ENCODE measurements at places on chromosomes 16 and 17.

- DNase-seq: no peak
Observed at GRCh38 chr17:57135789-57136291, 50.8 kb downstream of the AKAP1 start.

DNA sequence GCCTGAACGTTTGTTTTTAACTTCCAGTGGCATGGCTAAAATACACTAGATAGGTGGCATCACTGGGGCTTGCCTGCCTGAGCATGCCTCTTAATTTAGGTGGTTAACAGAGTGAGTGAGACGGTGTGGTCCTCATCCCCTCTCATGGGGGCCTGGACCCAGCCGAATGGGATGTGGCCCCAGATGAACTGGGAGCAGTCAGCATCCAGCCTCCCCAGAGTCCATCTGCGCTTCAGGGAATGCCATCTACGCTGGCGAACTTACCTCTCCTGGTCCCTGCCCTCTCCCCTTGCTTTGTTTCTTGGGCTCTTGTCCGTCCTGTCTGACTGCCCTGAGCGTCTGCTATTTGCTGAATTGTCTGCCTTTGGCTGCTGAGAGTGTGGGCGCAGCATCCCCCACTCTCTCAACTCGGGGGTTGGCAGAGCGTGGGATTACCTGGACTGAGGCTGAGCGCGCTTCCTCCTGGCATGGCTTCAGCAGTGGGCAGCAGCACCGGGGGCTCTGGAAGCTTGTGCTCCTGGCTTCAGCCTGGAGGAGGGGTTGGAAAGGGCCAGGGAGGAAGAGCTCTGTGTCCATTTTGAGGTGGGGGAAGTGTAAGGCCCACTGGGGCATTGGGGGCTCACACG lies 2.1 kb downstream of the RAB40C start:
- no peak for DNase-seq

DNA sequence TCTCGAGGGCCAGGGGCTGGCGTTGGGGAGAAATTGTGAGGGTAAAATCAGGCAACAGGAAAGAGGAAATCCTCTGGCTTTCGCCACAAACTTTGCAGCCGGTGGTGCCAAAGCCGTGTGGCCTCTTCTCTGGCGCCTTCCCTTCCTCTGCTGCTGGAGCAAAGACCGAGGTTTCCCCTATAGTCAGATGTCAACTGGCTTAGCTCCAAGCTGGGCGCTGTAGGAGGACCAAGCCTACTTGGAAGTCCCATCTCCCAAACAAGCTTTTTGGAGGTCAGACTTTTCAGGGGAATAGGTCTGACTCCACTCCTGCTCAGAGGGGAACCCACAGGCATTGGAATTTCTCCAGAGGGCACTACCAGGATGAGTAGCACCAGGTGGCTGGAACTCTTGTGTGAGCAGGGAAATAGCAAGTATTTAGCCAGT lies 5.0 kb downstream of the IGFBP4 start:
- peak; percentile 75 for DNase-seq

DNA sequence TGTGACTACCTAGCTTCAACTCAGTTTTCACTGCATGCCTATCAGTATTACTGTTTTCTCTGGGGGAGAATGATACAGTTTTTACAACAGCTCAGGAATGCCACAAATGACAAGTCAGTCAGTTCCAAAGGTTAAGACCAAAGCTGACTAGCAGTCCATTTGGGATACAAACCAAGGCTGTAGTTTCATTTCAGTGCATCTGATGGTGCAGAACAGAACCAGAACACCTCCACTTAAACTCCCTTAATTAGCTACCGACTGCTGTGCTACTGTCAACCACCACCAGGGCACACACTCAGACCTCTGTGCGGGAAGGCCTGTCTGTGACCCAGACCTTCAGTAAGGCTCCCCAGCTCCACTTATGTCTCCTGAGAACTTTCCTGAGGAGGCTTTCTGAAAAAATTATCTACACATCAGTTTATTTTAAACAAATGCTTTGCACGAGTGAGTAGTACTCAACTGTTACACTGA lies 20.4 kb downstream of the NFE2L1 start:
- peak; percentile 43 for DNase-seq

DNA sequence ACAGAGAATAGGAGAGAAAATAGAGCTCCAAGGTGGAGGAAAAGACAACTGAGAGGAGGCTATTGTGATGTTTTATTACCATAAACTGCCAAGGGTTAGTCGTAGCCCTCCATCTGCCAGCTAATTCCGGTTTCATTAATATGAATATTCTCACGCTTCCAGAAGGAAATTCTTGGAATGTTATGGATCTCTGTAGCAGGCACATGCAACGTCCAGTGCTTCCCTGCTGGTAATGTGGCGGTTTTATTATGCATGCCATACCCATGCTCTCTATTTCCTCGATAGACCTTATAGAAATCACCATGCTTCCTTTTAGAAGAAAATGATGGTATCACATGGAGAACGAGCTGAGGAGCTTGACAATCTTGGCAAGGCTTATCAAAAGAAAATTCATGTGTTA lies 463.6 kb downstream of the MAF start:
- no peak for DNase-seq

DNA sequence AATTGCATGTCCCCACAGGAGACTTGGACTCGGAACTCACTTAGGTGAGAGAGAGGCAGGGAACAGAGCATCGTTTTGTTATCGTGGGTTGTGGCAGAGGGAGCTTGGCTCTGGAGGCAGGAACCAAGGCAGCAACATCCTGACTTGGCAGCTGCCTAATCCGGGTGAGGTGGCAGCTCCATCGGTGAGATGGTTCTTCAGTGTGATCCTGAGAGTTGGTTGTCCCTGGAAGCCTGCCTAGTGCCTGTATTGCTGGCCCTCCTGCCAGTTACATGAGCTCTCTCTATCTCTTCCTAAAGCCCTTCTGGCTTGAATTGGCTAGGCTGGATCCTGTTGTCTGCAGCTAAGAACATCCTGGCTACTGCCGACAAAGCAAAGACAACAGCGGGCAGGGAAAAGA lies 19.9 kb upstream of the SEC14L1 start:
- DNase-seq: no peak

DNA sequence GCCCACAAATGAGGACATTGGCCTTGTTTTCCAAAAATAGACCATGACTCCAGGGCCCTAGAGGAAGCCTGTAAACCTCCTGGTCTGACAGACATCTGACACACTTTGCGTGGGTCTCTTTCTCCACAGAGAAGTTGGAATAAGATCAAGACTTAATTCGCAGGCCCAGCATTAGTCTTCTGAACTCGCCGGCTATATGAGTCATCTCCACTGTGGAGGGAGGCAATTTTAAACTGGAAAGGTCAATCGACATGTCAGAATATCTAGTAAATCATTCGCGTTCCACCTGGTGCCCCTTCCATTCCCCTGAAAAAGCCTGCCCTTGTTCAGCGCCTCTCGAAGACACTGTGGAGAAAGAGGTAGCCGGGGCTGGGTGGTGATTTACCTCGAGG lies 140.1 kb downstream of the CLEC16A start:
- DNase-seq: peak; percentile 30

- no peak for DNase-seq
Observed at GRCh38 chr16:4263504-4264436, 9.1 kb downstream of the TFAP4 start.

GRCh38 chr17:43810823-43811222 lies 22.1 kb downstream of the MPP3 start:
- DNase-seq: no peak

- no peak for DNase-seq
Observed at GRCh38 chr16:8619671-8620370, 1.7 kb upstream of the METTL22 start.

DNA sequence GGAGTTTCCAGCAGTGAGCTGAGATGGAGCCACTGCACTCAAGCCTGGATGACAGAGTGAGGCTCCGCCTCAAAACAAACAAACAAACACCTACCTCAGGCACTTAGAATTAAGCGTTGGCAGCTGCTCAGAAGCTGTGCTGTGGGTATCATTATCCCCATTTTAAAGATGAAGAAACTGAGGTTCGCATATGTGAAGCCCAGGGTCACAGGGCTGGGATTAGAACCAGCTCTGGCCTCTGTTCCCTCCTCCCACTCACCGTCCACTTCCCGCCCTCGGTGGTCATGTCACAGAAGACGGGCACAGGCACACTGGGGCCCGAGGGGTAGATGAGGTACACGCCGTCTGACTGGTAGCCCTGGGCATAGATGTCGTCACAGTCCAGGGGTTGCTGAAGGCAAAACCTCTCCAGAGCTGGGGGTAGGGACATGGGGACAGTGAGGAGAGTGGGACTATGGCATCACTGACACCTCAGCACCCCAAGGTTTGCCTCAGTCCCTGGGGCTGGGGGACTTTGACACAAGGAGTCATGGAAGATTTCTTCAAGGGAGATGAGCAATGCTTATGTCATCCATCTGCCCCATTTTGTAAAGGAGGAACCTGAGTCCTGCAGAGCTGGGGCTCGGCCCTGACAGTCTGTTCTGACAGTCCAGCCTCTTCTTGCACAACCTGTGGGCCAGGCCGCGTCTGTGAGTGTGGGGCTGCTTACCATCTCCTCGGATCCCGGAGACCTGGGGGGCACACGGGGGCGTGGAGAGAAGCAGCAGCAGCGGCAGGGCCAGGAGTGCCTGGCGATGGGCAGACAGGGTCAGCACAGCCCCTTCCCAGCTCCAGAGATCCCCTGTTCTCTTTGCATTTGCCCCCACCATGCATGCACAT lies 700 bp downstream of the MFAP4 start:
- no peak for DNase-seq

- no peak for DNase-seq
Observed at GRCh38 chr17:7074931-7075330, 5.1 kb downstream of the CLEC10A start.

GRCh38 chr17:63694950-63695773 lies 4.8 kb downstream of the LIMD2 start:
- DNase-seq: no peak

DNA sequence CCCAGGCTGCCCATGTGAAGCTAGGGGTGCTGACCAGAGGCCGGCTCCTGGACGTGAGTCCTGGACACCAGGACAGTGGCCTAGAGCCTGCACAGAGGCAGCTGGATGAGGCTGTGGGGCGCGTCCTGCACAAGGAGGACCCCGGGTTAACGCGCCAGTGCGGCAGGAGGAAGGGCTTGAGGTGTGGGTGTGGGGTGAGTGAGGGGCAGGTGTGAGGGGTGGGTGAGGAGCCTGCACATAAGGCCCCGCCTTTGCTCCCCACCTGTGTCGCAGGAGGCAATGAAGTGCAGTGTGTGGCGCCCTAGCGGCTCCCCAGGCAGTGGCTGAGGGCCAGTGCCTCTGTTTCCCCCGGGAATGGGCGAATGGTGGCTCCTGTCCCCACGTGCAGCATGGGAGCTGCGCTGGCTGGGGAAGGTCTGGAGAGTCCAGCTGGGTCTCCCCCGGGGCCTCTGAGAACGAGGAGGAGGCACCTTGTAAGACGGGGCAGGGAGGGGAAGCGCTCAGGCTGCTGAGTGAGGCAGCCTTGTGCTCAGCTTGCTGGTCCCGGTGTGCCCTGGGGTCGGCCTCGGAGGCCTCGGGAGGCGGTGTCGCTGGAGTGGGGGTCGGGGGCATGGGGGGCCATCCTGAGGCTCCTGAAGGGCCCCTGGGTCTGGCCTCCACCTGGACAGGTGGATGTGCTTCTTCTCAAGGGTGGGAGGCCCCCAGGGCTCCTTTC lies 3.2 kb downstream of the CD7 start:
- no peak for DNase-seq

DNA sequence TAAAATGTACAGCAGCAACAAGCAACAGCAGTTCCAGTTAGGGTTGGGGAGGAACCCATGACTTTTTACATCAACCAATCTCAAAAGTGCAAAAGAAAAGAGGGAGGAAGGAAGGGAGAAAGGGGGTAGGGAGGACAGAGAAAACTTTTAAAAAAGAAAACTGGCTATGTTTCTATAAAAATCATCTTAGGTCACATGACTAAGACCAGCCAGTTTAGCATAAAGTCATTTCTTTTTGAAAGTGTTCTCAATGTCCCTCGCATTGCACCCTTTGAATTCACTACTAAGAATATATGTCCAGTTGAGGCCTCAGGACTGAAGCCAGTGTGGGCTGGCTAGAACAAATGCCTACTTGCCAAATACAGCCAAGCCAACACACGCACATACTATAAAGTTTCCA lies 28.9 kb downstream of the DCUN1D3 start:
- DNase-seq: no peak

- DNase-seq: no peak
Observed at GRCh38 chr17:80918731-80919130, 72.9 kb upstream of the CHMP6 start.

DNA sequence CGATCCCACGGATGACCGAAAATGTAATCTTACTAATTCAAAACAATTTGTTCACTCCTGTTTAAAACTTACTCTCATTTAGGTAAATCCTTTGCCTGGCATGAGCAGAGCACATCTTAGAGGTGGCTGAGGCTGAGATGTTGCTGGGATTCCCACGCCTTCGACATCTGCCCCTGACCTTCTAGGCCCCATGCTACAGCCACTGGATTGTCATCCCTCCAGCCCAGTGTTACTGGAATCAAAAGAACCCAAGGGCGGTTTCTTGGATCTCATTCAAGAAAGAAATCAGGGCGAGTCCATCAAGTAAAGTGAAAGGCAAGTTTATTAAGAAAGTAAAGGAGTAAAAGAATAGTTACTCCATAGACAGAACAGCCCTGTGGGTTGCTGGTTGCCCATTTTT lies 64.5 kb upstream of the SHISA6 start:
- no peak for DNase-seq

- no peak for DNase-seq
Observed at GRCh38 chr17:9105068-9105868, 84.0 kb downstream of the NTN1 start.

GRCh38 chr16:56226187-56226586 lies 34.9 kb downstream of the GNAO1 start:
- DNase-seq: no peak

DNA sequence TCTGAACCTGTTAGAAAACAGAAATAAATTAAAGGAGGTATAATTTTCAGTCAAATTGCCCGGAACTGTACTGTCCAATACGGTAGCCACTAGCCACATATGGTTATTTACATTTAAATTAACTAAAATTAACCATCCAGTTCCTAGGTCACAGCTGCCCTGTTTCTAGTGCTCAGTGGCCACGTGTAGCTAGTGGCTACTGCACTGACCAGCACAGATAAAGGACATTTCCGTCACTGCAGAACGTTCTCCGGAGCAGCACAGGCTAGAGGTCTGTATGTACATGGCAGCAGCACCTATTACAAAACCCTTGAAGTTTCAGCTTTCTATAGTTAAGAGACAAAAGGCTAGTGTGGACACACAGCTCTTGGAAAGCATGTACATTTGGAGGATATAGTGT lies 33.7 kb downstream of the CPSF4L start:
- no peak for DNase-seq

- DNase-seq: peak; percentile 63
Observed at GRCh38 chr17:1485423-1486376, 6.8 kb downstream of the MYO1C start.

DNA sequence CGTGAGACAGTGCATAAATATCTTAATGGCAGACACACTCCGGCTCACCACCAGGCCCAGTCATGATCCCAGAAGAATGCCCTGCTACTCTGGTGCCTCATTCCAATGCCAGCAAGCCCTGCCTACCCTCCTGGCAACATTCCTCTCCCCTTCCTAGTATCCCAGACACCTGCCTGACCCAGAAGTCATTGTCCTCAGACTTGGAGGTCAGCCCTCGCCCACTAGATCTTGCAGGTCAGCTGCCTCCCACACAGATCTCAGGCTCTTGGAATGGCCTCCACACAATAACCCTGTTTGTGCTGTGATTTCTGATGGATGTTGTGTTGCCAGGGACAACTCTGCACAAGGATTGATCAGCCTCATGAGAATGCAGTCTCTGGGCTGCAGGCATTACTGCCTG lies 1.8 kb upstream of the TEX2 start:
- no peak for DNase-seq

GRCh38 chr17:56781906-56782305 lies 51.8 kb downstream of the C17orf67 start:
- no peak for DNase-seq
